ENCODE measurements at places on chromosomes 5 and 9.

GRCh38 chr5:68928617-68929302, 165.1 kb upstream of the SLC30A5 start:
- DNase-seq: no peak

- DNase-seq: no peak
Measured at GRCh38 chr5:99765011-99765410, 770.2 kb upstream of the FAM174A start.

DNA sequence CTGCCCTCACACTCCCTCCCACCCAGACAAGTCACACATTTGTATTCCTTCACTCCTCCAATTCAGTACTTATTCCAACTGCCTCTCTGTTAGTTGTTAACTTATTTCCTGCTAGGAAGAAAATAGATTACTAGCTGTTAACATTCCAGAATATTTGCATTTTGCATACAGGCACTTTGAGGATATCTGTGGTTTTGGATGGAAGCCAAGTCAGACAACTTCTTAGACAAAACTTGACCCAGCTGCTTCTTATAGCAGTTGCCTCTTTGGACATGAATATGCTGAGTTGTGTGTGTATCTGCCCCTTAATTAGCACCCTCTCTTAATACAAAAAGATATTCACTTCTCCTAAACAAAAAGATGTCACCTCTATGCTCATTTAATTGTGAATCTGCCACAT, 1280.6 kb upstream of the ACO1 start:
- no peak for DNase-seq

- DNase-seq: no peak
Measured at GRCh38 chr9:18595597-18595996, 121.6 kb downstream of the ADAMTSL1 start.

DNA sequence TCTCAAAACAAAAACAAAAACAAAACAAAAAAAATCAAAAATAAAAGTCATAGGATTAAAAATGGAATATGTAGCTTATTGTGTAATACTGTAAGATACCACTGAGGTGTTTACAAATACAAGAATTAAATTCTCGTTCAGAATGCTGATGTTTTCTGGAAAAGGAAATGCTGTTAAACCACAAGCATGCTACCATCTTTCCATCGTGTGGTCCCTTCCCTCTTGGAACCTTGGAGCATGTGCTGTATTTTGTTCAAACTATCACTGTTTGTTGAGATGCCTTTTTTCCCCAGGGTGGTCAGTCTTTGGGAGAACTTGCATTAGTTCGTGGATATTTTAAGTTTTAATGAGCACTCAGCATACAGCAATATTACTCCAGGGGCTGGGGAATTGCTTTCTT, 39.7 kb downstream of the SUB1 start:
- no peak for DNase-seq

- DNase-seq: no peak
Measured at GRCh38 chr9:82939451-82939850, 123.5 kb downstream of the RASEF start.

- no peak for DNase-seq
Measured at GRCh38 chr9:110918316-110919049, 119.8 kb downstream of the LPAR1 start.
